A549 treated with dexamethasone at 1 μM for 4 hours (cell line): ENCODE measurements at places on chromosomes 5 and 9. TPM values are rescaled to one million over a fixed set of nuclear protein-coding genes. Genes with fewer than 3 reads are reported as not detected.

RNF180 gene
- total RNA-seq: 0.18 to 0.47 TPM (median 0.41 TPM) in 5 replicates

SPATA31A3 gene
- not detected in 5 replicates for total RNA-seq

TNFSF8 gene
- total RNA-seq: not detected in 5 replicates

TLE4 gene
- 12.0 to 14.5 TPM (median 12.0 TPM) in 5 replicates for total RNA-seq

FCN2 gene
- not detected in 5 replicates for total RNA-seq
